ENCODE measurements at places on chromosomes 5 and 9. TPM values are rescaled to one million over a fixed set of nuclear protein-coding genes. Genes with fewer than 3 reads are reported as not detected.

DNA sequence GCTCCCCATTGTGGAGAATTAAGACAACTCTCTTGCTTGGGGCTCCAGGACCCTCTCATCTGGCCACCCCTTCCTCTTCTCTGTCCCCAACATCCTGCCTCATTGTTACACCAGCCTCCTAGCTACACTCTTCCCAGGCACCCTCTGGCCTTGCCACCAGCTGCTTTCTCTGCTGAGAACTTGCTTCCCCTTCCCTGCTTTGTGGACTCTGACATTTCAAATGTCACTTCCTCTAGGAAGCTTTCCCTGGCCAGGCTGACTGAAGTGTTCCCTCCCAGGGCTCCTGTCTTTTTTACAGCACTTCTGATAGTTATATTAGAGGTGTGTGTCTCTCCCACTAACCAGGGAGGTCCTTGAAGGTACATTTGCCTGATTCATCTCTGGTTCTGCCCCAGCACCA lies 194.0 kb upstream of the KLF4 start:
- DNase-seq = no peak

DNA sequence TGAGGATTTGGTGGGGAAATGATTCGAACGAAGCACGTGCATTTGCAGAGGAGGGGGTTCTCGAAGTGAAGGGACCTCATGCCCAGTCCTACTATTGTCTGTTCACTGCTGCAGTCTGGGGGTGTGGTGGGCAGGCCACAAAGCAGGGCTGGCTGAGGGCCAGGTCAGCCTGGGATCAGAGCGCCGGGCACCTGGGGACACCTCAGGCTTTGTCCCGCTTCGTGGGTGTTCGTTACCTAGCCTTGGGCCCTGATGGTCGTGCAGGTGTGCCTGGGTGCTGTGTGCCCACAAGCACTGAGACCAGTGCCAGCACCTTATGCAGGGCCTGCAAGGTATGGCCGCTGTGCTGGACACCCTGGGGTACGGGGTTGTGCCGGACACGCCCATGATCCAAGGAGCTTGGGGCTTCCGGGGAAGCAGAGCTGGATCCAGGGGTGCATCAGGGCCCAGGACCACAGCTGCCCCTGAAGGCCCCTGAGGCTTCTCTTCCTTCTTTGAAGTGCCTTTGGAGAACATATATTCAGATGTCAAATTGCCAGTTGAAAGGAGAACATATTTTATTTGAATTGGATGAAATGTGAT lies 80.6 kb downstream of the COL5A1 start:
- DNase-seq = no peak

- DNase-seq = no peak
These were observed 190.9 kb downstream of the ICE1 start for GRCh38 chr5:5613261-5613990.

- no peak for DNase-seq
These were observed 94.9 kb downstream of the SMARCA2 start for GRCh38 chr9:2110036-2110435.

The ITGA1 gene
- 35.2 TPM for polyA plus RNA-seq
